Activated CD8-positive, alpha-beta memory T cell treated with anti-CD3 and anti-CD28 coated beads for 1 hour (primary cell): ENCODE measurements at places on chromosomes 4 and X.

DNA sequence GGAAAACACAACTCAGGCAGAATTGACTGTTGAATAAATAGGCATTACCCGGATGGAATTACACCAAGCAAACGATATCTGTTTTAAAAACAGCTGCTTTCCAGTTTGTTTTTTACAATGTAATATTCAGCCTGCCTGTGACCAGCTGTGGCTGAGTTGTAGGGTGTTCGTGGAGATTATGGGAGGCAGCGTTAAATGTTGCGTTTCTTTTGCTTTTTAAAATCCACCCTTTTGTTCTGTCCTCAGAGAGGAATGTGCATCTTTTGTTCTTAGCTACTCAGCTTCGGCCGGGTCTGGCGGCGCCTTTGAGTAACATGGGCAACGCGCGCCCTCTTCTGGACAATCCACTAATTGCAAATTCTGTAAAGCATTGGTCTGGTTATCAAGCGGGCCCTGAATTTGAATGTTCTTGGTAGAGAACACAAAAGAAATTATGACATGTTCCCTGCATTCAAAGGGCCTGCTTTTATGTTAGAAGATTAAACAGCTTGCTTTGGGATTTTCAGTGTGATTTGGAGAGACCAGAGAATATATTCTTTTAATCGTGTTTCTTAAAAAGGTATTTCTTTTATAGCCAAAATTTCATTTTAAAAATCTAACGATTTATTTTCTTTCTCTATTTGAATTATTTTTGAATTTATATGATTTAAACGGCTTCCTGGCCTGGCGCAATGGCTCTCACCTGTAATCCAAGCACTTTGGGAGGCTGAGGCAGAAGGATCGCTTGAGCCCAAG, 76.3 kb upstream of the TRIM2 start:
- DNase-seq, result peak; percentile 77

- no peak for DNase-seq
Measured at GRCh38 chr4:185282968-185283367, 73.6 kb downstream of the SNX25 start.

- no peak for DNase-seq
Measured at GRCh38 chrX:6456196-6456595, 78.7 kb downstream of the VCX3A start.

DNA sequence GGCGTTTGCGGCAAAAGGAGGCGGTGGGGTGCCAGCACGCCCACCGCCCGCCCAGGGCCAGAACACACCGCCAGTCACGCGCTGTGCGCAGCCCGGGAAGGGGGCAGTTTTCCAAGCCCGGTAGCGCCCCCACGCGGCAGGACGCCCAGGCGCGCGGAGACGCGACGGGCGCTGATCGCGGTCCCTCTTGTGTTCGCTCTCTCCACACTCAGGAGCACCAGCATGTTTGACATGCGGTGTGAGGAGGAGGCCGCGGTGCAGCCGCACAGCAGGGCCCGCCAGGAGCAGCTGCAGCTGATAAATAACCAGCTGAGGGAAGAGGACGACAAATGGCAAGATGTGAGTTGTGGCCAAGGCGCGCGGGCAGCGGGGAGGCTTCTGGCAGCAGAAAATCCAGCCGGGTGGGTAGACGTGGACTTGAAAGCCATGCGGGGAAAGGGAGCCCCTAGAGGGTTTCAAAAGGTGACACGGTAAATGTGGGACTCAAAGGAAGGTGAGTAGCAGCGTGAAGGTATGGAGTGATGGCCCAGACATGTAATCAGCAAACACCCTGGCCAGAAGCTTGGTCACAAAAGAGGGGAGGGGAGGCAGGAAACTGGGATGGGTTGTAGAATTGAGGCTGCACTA, 104.1 kb downstream of the PHOX2B start:
- no peak for DNase-seq

GRCh38 chrX:54430519-54430918, 9.7 kb upstream of the TSR2 start:
- DNase-seq, result no peak

GRCh38 chr4:5913454-5913853, 20.6 kb upstream of the CRMP1 start:
- DNase-seq, result no peak

DNA sequence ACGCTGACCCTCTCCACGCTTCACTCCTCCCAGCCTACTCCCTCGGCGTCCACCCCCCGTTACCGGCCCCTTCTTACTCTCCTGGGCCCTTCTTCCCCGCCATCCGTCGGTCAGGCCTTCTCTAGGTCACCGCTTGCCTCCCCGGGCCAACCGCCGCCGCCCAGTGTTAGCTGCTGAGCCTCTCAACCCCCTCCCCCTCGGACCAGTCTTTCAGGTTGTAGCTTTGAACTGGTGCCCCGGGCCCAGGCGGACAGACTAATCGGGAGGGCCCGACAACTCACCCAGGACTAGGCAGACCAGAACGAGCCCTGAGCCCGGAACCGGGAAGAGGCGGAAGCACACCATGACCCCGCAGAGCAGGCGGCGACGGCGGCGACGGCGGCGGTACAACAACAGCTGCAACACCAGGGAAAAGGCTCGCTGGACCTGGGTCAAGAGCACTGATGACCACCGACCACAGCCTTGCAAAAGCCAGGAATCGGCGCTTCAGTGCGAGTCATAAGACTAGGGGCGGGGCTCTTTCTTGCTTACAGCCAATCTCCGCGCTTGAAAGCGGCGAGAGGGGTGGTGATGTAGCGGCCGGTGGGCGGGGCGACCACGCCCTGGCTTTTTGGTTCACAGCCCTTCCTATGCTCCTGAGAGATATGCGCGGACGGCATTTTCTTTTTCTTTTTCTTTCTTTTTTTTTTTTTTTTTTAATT, at the start of gene LAMP2:
Gene LAMP2 (minus strand): TSS at position 472 of the 701 bp plus-strand sequence. CDS start 127 bp downstream, at position 345.
- peak; percentile 64 for DNase-seq

GRCh38 chr4:112532267-112532666, 16.3 kb upstream of the NEUROG2 start:
- no peak for DNase-seq

DNA sequence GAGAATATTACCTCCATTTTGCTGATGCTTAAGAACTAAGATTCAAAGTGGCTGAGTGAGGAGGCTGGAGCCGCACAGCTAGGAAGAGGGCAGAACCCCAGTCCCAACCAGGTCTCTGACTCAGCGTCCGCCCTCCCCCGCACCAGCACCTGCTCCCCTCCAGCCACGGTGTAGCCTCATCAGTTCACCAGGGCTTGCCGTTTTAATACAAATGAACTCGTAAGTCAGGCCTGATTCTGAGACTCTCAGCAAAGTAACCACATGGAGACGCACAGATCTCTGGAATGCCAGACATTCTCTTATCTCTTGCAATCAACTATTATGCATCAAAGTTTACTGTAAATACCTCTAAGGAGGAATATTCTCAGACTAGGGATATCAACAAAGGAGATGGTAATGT, 52.4 kb downstream of the ENPP6 start:
- no peak for DNase-seq

- DNase-seq, result no peak
Measured at GRCh38 chr4:174663216-174663615, 140.9 kb upstream of the HPGD start.

GRCh38 chr4:16271411-16271810, 45.1 kb upstream of the TAPT1 start:
- DNase-seq, result no peak

DNA sequence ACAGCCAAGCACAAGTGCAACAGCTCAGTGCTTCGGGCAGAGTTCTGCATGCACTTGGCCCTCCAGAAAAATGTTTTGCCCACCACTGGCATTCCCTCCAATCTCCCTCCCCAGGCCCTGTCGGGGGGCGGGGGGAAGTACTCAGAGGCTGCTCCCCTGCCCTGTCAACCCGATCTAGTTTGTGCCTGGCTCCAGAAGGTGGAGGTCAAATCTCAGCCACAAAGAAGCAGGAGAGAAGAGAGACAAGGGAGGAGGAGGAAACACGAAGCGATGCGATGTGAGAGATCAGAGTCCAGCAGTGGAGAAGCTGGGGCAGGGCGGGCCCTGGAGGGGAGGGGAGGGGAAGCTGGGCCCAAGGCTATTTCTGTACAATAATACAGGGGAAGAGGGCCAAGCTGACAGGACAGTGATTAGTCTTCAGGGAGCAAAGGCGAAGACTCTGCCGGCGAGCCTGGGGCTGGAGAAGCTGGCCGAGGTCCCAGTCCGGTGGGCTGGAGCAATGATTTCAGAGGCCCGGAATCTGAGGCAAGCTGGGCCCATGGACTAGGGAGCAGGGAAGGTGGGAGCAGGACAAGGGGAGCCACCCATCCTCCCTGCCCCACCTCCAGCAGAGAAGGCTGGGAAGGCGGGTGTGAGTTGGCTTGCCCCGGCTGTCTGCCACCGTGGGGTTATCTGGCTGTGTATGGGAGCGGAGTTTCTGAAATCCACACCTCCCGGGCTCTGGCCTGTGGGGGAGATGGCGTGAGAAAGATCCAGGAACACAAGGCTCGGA, 167.1 kb downstream of the EFNB1 start:
- no peak for DNase-seq

DNA sequence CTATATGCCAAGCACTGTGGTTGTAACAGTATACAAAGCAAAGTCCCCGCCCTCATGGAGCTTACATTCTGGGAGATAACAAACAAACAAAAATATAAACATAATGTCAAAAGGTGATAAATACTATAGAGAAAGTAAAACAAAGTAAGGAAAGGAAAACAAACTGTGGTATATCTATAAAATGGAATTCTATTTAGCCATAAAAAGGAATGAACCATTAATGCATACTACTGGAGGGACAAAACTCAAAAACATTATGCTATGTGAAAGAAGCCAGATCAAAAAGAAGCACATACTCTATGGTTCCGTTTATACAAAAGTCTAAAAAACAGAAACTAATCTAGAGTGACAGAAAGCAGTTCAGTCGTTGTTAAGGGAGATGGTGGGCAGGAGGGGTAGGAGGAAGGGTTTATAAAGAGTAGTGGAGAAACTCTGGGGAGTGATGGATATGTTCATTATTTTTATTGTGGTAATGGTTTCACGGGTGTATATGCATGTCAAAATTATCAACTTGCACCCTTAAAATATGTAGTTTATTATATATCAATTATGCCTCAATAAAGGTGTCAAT, 31.5 kb downstream of the GPC3 start:
- no peak for DNase-seq

DNA sequence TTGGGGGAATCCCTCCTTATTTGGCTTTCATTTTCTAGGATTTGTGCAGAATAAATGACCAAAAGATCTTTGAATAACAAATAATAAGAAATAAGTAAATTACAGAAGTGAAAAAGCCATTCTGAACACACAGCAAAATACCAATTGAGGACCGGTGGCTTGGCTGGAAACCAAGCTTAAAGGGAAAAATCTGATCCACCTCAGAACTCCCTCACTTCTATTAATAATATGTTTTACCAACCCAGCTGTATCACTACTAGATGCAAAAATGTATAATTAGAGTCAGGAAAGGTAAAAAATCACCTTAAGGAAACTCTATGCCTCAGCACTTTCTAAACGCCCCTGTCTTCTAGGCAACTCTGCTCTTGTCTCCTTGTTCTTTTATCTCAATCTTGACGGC, 77.3 kb downstream of the TSPAN5 start:
- DNase-seq, result no peak

GRCh38 chrX:11193035-11193469, 81.9 kb downstream of the HCCS start:
- no peak for DNase-seq

DNA sequence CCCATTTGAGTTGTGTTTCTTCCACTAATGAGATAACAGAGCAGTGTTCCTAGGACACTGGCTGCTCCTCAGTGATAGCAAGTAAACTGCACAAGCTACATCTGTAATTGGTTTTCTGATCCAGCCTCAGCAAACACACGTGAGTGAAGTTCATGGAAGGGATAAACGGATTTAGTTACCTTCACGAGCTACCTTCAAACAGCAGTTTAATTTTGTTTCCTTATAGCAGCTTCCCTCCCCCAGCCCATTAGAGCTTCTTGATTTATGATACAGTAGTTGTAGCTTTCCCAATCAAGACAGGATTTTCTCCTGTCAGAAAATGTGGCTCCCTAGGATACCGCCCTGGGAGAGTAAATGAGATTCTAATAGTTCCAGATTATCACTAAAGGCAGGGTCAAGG, 634.2 kb upstream of the FAT1 start:
- no peak for DNase-seq

GRCh38 chr4:80097400-80098177, 24.6 kb upstream of the ANTXR2 start:
- no peak for DNase-seq

DNA sequence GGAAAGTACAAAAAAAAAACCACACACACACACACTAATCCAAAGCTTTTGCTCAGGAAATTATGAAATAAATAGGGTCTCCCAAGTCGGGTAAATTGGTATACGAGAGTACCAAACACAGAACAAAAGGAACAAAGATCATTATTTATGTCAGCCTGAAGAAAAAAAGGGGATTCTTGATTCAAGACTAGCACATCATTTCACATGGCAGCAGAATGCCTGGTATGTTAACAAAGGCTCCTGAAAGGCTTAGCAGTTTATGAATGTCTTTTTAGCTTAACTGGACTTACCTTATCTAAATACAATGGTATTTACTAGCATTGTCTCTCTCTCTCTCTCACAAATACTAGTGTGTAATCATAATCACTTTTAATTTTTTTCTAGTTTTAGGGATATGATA, 11.3 kb downstream of the RAP2C start:
- no peak for DNase-seq

- no peak for DNase-seq
Measured at GRCh38 chr4:139786494-139787354, 121.1 kb downstream of the MGST2 start.
